NCI-H187 (cell line): ENCODE measurements at places on chromosomes 12 and 14.

- no peak for DNase-seq
Observed at GRCh38 chr14:69318241-69318640, 58.3 kb downstream of the GALNT16 start.

DNA sequence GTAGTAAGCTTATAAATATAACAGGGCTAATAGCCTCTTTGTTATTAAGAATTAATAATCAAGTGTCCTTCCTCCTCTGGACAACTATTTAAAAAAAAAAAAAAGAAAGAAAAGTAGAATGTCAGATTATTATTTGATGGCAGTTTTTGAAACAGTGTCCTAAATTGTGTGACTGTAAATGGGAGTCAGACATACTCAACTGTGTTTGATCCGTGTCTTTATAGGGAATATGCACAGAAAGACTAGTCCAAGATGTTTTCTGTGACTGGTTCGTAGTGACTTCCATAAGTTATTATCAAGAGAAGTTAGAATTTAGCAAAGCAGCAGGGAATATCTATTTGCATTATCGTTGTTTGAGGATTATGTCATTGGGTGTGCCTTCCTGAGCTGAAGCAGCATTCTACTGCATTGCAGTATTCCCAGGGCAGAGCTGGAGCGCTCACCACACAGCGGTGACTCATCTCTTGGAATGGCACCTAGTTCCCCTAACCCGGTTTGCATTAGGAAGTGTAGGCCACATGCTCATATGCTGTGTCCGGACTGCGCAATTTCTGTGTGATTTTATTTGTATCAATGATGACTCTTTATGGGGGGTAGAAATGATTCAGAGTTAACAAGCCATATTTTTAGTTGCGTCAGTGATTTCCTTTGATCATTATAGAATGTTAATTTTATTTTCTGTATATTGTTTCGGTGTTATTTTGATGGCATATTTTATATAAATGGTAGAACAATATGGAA is 7.9 kb downstream of the DYNC1H1 start:
- no peak for DNase-seq

- no peak for DNase-seq
Observed at GRCh38 chr14:87883750-87884149, 109.2 kb downstream of the GALC start.

- no peak for DNase-seq
Observed at GRCh38 chr14:69522026-69522425, 37.5 kb downstream of the PLEKHD1 start.

- DNase-seq: no peak
Observed at GRCh38 chr12:118734266-118734665, 247.1 kb upstream of the SRRM4 start.

GRCh38 chr14:90534091-90534837 is 137.4 kb downstream of the CALM1 start:
- DNase-seq: no peak

- DNase-seq: peak; percentile 52
Observed at GRCh38 chr14:77923131-77923936, 123.4 kb downstream of the ADCK1 start.

- no peak for DNase-seq
Observed at GRCh38 chr14:51018521-51018920, 74.2 kb upstream of the PYGL start.
